ENCODE measurements at places on chromosomes 11 and 22.

DNA sequence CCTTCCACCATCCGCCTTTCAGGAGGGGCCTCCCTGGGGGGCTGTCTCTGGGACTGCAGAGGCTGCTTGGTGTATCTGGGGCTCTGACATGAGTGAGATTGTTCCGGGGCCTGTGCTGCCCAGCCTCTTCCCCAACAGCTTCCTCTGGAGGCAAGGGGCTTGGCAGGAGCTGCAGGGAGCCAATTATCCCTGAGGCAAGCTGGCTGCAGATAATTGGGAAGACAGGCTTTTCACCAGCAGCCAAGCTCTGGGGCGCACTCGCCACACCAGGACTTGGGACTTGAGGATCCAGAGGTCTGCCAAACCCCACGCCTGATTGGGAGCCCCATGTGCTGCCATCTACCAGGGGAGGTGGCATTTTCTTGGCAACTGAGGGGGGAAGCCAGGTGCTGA is 15.6 kb upstream of the RTN4R start:
- DNase-seq: no peak

DNA sequence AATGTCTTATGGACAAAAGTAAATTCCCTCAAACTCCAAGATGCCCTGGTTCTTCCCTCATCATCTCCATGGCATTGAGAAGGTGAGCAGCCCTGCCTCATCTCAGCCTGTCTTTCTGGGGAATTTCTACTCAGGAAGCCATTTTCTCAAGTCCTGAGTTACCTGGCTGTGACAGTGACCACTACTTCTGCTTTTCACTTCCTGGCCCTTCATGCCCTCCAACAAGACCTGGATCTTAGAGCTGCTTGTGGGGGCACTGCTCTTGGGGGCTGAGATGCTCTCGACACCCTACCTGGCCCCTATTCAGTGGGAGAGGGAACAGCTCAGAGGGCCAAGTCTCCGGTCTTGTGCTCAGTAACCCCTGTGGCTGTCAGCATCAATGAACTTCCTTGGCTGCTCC is 5.5 kb upstream of the IGSF22 start:
- DNase-seq: no peak

- DNase-seq: no peak
Observed at GRCh38 chr22:26430600-26430999, 1.5 kb downstream of the ASPHD2 start.

DNA sequence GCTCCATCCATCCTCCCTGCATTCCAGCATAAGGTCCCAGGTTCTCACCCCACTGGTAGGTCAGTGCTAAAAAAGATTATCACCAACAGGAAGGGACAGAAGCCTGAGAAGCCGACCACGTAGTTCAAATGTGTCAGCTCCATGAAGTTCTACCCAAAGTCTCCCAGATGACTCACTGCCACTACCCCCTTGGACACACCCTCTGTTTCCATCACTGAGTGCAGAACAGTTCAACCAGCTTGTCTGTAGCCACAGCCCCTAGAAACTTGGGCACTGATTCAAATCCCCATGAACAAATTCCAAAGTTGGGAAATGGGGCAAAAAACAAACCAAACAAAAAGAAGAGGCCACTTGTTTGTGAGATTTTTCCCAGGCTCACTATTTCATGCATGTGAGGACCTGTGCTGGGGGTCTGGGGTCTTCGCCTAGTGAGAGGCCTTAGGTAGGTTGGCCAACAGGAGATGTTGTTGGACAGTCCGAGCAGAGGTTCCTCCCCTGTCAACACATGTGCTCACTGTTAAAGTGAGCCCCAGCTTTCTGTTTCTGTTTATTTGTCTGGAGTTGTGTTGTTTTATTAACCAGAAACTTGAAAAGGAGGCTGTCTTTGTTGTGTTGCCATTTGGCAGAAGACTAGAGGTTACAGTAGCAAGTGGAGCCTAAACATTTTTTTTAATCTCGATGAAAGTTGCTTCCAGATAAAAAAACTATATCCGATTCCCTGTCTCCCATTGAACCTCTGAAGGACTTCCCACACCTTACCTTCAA is 24.2 kb upstream of the FLI1 start:
- DNase-seq: no peak

GRCh38 chr11:116173941-116174911 is 598.6 kb downstream of the BUD13 start:
- DNase-seq: no peak

DNA sequence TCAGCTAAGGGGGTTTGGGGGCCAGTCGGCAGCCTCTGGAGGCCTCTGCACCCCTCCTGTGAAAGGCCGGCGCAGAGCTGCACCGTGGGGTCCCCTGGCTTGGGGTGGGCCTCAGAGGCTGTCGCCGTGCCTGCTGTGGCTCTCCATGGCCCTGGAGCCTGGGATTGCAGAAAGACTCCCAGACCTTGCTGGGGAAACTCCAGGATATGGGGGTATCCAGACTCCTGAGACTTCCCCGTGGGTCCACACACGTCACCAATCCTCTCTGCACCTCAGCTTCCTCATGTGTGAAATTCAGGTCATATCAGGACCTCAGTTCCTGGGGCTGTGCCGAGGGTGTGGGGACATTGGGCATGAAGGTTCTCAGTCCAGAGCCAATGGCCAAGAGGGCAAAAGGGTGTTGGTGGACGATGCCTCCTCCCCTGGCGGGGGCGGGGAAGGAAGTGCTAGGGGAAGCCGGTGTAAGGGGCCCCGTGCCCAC is 97.1 kb downstream of the KCNQ1 start:
- no peak for DNase-seq

- no peak for DNase-seq
Observed at GRCh38 chr11:124920870-124921609, 2.0 kb downstream of the HEPN1 start.

DNA sequence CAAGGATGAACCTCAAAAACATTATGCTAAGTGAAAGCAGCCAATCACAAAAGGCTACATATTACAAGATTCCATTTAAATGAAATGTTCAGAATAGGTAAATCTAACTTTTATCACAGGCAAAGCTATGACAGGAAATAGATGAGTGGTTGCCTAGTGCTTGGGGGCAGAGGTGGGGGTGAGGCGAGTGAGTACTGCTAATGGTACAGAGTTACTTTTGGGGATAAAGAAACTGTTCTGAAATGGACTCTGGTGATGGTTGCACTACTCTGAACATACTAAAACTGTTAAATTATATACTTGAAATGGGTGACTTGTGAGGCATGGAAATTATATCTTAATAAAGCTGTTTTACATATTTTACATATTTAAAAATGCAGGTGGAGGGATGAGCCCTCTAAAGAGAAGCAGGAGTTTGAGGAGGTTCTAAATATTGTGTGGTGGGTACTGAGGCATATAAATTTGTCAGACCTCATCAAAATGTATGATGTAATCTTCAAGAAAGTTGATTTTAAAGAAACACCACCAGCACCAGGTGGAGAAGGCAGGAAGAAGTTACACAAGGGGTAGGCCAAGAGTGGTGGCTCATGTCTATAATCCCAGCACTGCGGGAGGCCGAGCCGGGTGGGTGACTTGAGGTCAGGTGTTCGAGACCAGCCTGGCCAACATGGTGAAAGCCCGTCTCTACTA is 3.6 kb downstream of the SLC43A1 start:
- no peak for DNase-seq

GRCh38 chr22:30357236-30357570 is 396 bp downstream of the CCDC157 start:
- DNase-seq: no peak

- no peak for DNase-seq
Observed at GRCh38 chr22:12601870-12602779, 2925.9 kb upstream of the OR11H1 start.

GRCh38 chr11:35516403-35516802 is 9.0 kb downstream of the PAMR1 start:
- no peak for DNase-seq

DNA sequence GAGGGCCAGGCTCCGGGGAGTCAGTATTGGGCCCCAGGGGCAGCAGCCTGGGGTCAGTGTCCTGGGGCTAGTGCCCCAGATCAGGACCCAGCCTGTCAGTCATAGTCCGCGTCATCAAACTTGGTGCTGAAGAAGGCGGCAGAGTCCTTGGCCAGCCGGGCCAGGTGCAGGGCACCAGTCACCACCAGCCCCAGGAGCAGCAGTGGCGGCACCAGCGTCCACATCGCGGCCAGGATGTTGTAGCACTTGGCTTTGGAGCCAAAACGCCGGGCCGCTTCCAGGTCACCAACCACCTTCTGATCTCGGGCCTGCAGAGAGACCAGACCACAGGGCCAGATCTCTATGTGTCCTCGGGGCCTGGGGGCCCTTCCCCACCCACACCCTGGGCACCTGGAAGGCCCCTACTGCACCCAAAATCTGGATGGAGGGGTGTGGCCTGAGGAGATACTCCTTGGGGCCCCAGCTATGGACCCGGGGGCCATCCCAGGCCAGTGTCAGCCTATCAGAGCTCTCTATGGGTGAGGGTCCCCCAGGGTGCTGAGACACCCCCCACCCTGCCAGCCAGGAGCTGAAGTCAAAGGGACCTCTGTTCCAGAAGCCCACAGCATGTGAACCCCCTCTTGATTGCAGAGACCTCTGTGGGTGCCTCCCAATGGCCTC is 790 bp downstream of the IFITM5 start:
- DNase-seq: no peak

GRCh38 chr22:30371981-30372380 is 15.2 kb downstream of the CCDC157 start:
- no peak for DNase-seq

DNA sequence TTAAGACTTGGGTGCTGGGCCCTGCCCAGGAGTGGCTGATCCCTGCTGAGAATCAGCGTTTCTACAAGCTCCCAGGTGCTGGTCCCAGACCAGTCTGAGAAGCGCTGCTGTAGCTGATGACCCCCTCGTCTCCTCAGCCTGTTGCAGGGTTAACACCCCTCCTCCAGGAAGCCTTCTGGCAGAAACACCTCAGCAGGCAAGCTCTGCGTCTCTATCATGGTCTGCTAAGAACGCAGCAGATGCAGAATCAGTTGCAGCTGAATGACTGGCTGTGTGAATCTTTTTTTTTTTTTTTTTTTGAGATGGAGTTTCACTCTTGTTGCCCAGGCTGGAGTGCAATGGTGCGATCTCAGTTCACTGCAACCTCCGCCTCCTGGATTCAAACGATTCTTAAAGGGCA is 132.5 kb downstream of the CACNA1I start:
- no peak for DNase-seq

GRCh38 chr11:65060913-65061408 is 2.6 kb upstream of the NAALADL1 start:
- no peak for DNase-seq

GRCh38 chr11:108008656-108009496 is at the start of gene CUL5:
CUL5 (plus strand) TSS chr11:108008898; CDS start chr11:108009349, 451 bp downstream.
- peak; percentile 95 for DNase-seq

DNA sequence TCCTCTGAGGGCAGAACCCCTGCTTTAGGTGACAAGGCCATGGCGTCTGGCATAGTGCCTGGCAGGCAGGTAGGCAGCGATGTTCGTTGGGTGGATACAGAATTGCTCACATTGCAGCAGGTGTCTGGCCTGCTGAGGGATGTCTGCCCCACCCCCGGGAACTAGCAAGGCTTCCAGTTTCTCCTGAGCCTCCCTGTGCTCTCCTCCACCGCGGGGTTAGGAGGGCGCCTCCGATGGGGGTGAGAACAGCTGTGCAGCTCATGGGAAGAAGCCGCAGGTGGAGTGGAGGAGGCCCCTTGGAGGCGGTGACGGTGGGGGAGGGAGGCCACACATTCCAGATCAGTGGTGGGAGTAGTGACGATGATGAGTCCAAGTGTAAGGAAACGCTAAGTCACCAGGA is 48.3 kb upstream of the JAM3 start:
- DNase-seq: no peak

- DNase-seq: no peak
Observed at GRCh38 chr11:72721689-72722049, 30.5 kb downstream of the ARAP1 start.

DNA sequence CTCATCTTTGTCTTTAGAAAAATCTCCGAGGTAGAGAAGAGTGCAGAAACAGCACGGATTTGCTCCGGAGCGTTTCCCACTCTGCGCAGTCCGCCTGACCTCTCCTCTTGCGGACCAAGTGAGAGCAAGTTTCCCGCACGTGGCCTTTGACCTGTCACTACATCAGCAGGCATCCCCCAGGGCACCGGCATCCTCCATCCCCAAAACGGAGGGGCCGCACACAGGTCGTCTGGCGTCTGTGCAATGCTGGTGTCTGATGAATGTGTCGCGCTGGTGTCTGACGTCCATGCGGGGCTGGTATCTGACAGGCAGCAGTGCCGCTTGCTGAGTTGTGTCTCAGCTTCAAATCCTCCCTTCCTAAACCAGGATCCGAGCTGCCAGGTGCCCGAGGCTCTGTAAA is 739 bp upstream of the MRGPRE start:
- no peak for DNase-seq

DNA sequence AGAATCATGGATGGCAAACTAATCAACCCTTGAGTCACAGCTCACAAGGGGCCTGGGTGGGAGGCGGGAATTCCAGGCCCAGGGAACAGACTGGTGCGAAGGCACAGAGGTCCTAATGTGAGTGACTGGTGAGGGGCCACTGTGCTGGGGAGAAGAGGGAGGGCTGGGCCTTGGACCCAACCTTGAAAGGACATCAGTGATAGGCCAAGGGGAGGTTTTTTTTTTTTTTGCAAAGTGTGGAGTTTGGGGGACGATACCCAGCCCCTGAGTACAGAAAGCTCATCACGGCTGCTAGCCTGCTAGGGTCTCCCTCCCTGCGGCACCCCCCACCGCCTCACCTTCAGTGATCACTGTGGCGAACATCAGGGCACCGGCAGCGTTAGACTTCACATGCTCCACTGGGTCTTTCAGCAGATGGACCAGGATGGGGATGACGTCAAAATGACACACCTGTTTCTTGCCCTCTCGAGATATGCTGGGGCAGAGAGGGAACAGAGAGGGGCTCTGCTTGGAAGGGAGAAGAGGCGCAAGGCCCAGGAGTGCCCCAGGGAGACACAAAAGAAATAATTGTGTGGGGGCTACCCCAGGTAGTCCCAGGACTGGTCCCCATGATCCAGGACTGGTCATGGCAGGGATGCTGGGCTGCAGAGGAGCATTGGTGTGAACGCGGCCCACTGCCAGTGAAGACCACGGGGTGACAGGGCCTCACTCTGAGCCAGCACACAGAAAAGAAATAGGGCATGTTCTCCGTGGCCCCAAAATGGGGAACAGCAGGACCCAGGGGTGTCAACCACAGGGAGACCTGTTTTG is 8.6 kb upstream of the GNAZ start:
- DNase-seq: no peak

DNA sequence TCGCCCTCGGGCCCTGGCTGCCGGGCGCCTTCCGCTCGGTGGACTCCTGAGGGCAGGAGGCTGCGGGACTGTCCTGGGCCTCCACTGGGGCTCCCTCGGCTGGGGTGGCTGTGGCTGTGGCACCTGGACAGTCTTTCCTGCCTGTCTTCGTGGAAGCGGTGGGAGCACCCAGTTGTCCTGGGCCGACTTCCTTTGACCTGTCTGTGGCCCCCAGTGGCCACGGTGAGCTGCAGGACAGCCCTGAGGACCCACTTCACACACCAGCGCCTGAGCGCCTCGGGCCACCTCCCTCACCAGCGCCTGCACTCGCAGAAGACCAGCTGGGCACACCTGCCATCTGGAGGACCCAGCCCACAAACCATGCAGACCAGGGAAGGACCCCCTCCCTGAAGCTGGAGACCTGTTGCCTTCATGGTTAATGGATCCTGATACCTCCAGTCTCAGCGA is 1.8 kb upstream of the EPS8L2 start:
- DNase-seq: no peak
